ENCODE measurements at places on chromosomes 11 and 22.

DNA sequence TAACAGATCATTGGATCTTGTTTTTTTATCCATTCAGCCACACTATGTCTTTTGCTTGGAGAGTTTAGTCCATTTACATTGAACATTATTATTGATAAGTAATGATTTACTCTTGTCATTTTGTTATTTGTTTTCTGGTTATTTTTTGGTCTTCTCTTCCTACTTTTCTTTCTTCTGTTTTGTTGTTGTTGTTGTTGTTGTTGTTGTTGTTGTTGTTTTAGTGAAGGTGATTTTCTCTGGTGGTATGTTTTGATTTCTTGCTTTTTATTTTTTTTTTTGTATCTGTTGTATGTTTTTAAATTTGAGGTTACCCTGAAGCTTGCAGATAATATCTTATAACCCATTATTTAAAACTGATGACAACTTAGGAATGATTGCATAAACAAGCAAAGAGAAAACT, 28.6 kb downstream of the TAF1D start:
- no peak for DNase-seq

DNA sequence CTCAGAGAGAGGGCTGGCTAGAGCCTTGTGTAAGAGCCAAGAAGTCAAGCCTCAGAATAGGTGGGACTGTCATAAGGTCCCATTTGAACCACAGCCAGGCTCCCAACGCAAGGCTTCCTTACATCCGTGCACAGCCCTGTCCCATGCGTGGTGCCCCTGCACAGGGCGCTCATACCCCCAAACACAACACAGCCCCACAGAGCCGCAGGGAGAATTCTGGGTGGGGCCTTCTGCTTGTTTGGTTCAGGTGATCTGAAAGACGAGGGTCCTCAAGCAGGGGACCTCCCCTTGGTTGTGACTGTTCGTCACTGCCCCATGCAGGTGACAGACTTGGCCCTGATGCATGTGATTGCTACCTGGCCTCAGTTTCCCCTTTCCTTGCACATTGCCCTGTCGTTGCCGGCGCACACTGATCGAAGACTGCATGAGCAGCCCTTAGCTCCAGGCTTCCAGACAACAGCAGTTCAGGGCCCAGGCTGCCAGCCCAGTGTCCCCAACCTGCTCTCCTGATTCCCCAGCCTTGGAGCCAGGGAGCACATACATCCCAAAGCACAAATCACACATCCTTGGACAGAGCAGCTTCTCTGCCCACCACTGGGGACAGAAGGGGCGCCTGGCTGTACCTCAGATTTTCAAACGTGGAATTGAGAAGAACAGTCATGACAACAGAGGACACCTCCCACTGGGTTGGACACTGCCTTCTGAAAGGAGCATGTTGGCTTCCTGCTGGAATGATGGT, 22.1 kb downstream of the GNAZ start:
- no peak for DNase-seq

- no peak for DNase-seq
Measured at GRCh38 chr11:26286472-26287066, 45.4 kb upstream of the ANO3 start.

DNA sequence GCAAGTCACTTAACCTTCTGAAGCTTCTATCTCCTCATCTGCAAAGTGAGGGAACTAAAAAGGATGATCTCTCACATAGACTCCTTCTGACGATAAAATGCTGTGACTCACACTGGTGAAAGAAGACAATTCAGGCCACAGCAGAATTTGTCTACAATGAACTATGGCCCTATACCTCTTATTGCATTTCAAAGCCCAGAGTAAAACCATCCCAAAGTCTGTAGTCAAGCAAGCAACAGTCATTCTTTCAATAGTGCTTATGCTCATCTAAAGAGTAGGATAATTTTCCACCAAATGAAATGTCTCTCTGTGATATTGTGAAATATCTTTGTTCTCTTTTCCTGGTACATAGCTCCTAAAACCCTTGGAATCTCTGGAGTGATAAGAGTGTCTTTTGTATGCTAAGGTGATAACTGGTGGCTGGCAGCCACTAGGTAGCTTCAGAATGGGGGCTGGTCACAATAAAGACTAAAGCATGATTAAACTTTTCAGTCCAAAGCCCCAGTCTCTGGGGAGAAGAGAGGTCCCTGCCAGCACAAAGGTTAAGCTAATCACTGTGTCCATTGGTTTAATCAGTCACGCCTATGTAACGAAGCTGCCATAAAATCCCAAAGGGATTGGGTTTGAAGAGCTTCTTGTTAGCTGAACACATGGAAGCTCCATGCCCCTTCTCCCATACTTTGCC, 30.8 kb downstream of the SYTL2 start:
- no peak for DNase-seq

- no peak for DNase-seq
Measured at GRCh38 chr11:121889186-121889585, 226.8 kb downstream of the BLID start.

DNA sequence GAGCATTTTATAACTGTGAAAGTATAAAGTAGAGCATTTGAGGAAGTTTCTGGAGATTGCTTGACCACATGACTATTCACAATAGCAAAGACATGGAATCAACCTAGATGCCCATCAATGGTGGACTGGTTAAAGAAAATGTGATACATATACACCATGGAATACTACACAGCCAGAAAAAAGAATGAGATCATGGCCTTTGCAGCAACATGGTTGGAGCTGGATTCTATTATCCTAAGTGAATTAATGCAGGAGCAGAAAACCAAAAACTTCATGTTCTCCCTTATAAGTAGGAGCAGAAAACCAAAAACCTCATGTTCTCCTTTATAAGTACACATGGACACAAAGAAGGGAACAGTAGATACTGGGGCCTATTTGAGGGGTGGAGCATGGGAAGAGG, 30.3 kb downstream of the UVRAG start:
- DNase-seq = no peak

GRCh38 chr11:69371731-69372588, 78.0 kb downstream of the MYEOV start:
- DNase-seq = no peak

DNA sequence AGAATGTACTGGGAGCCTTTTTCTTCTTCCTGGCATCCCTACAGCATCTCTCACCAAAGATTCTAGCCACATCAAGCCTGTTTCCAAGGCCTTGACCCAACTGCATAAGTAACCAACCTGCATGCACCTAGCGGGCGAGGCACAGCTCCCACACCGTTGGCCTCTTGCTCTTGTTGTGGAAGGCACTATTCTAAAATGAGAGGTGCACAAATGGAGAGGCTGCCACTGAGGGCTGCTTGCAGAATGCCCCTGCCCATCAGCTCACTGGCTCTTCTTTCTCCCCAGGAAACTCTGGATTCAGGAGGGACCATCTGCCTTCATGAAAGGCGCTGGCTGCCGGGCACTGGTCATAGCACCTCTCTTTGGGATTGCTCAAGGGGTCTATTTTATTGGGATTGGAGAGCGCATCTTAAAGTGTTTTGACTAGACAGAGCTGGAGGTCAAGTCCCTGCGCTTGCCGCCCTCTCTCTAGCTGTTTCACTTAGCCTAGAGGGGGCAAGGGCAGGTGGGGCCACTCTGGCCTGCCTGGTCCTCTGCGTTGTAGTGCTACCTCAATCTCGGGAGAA, 26.6 kb downstream of the SLC25A18 start:
- DNase-seq = no peak

- DNase-seq = no peak
Measured at GRCh38 chr11:45856044-45856468, 8.8 kb downstream of the CRY2 start.

- DNase-seq = no peak
Measured at GRCh38 chr11:70325824-70326223, 55.3 kb downstream of the PPFIA1 start.

DNA sequence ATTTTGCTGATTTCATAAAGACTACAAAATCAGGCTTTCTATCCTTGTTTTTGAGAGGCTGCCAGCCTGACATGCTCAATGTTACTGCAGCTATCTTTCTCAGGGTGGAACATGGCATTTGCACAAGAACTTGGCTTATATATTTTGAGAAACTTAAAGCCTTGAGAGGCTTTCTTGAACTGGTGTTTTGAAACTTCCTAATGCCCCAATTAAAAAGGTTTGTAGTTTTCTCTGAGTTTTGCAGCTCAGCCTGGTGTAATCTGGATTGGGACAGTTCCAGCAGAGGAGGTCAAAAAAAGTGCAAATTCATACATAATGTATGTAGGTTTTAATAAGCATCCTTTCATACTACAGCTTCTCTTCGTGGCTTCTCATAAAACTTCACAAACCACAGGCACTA, 223.4 kb downstream of the FAM76B start:
- DNase-seq = no peak

GRCh38 chr11:1120532-1121330, 37.0 kb upstream of the MUC5AC start:
- DNase-seq = no peak

GRCh38 chr11:93783765-93784144, 327 bp upstream of the MED17 start:
- DNase-seq = no peak

GRCh38 chr22:17806437-17806836, 32.2 kb upstream of the BID start:
- no peak for DNase-seq

GRCh38 chr22:43160497-43161126, 9.3 kb downstream of the TSPO start:
- no peak for DNase-seq

GRCh38 chr11:28517621-28518020, 409.4 kb downstream of the METTL15 start:
- no peak for DNase-seq

GRCh38 chr11:16612566-16613261, 125.7 kb upstream of the C11orf58 start:
- DNase-seq = peak; percentile 63

All from hepatic stellate cell (primary cell).